ENCODE measurements at places on chromosomes 12 and 14.

DNA sequence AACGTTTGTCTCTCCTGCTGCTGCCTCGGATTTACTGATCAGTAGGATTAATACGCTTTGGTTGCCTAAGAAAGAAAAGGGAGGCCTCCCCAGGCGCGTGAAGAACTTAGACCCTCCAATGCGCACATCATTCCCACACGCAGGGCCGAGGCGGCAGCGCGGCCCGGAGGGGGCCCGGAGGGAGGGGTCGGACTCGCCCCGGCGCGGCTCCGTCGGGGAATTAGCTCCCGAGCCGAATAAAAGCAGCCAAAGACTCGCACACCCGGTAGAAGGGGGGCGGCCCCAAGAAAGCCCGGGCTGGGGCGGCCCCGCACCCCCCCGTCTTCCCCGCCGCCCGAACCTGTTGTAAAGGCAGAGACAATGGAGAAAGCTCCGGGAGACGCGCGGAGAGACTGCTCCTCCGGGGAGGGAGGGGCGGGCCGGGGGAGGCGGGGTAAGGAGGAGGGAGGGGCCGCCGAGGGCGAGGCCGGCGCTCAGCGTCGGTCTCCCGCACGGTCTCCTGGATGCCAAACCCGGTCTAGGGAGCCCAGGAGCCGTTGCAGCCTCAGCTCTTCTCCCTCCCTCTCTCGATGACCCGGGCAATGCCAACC lies at the start of gene NELL2:
TSS of gene NELL2 (minus strand) at position 362 of the 590 bp plus-strand sequence. CDS start 446 bp downstream, outside the sequence.
- no peak for DNase-seq

GRCh38 chr12:102958830-102959176 lies 1.3 kb downstream of the ASCL1 start:
- DNase-seq, result no peak

DNA sequence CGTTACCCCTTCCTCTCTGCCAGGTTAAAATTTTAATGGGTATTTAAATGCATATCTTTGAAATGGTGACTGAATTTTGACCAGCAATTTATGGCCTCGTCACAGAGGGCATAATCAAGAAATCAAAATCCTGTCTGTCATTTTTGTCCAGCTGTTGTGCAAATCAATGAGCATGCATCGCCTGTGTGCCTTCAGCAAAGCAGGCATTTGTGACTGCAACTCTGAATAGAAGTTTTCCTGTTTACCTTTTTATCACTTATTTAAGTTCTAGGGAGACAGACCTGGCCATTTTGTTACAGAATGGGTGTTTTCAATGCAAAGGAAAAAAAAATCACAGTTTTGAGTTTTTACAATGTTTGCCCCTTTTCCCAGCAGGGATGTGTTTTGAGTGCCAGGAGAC lies 107.4 kb downstream of the PPM1A start:
- DNase-seq, result no peak

GRCh38 chr12:67269633-67270573 lies 745 bp downstream of the CAND1 start:
- DNase-seq, result peak; percentile 80

DNA sequence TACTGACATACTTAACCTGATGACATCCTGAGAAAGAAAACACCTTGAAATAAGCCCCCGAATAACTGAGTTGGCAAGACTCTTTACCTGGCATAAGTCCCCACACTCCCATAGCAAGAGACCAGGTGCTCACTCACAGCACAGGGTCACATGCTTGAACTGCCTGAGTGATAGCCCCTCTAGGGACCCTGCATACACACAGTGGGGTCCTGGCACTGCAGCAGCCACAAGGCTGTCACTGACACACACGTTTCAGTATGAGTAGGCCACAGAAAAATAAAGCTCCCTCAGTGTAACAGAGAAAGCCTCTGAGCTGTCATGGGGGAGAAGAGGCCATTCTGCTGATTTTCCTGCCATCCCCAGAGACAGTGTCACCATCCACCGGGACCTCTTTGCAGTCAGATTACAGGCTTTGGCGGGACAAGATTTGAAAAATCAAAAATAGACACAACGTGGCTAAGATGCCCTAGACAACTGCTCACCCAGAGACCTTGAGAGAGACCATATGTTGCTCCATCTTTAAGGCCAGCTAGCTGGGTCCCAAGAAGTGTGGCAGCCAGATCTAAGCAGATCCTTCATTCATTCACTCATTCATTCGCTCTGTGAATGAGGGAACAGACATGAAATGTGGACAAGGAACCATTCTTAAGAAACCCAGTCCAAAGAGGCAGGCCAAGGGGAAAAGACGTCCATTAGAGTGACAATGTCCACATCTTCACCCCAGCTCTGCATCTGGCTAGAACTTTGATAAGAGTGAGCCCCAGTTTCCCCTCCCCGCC lies 1.6 kb downstream of the SCARB1 start:
- DNase-seq, result no peak

DNA sequence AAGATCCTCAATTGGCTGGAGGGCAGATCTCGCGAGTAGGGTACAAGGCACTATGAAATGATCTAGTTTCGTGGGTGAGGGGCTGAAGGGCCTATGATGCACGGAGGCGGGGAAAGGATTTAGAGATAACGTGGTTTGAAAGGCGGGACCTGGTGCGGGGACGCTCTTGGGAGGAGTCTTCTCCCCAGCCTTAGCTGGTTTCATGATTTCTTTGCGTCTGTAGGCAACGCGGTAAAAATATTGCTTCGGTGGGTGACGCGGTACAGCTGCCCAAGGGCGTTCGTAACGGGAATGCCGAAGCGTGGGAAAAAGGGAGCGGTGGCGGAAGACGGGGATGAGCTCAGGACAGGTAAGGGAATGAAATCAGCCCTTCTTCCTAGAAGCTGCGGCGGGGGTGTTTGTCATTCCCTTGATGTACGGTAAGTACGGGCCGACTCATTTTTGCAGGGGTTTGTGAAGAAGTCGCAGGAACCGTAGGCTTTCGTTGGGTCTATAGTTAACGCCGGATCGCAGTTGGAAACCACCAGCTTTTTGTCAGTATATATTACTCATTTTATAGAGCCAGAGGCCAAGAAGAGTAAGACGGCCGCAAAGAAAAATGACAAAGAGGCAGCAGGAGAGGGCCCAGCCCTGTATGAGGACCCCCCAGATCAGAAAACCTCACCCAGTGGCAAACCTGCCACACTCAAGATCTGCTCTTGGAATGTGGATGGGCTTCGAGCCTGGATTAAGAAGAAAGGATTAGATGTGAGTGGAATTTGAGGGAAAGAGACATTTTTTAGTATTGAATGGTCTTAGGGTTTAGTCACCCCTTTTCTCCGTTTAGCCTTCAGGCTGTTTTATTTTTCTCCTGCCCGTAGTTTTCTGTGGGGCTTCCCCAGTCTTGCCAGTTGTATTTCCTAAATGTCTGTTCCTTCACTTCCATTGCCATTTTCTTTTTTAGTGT lies 602 bp downstream of the APEX1 start:
- DNase-seq, result no peak

GRCh38 chr14:82230748-82231147 lies 697.1 kb upstream of the SEL1L start:
- no peak for DNase-seq

GRCh38 chr14:104724407-104724980 lies 465 bp downstream of the ADSS1 start:
- DNase-seq, result no peak

GRCh38 chr14:55771242-55771981 lies 191.4 kb downstream of the KTN1 start:
- DNase-seq, result no peak

DNA sequence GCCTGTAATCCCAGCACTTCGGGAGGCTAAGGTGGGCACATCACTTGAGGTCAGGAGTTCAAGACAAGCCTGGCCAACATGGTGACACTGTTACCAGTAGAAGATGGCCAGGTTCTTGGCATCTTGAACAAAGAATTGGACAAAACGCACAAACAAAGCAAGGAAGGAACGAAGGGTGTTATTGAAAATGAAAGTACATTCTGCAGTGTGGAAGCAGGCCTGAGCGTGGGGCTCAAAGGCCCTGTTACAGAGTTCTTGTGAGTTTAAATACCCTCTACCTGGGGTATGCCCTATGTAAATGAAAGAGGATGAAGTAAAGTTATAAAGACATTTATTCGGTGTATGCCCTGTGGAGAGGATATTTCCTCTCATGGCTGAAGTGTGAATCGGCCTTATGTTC lies 20.8 kb upstream of the CDK17 start:
- no peak for DNase-seq

DNA sequence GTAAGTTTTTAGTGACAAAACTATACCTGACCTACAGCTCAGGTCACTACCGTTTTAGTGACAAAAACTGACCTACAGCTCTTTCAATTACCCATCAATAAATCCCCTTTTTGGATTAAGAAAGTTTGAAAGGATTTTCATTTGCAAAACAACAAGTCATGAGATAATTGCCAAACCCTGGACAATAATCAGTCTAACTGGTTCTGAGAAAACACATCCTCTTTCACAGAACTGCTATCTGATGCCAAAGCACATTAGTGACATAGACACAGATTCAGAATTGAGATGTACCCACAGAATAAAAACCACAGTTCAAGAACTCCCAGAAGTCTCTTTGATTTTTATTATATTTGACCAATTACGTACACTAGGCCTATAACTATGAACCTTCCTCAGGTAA lies 126.0 kb upstream of the COCH start:
- DNase-seq, result no peak

DNA sequence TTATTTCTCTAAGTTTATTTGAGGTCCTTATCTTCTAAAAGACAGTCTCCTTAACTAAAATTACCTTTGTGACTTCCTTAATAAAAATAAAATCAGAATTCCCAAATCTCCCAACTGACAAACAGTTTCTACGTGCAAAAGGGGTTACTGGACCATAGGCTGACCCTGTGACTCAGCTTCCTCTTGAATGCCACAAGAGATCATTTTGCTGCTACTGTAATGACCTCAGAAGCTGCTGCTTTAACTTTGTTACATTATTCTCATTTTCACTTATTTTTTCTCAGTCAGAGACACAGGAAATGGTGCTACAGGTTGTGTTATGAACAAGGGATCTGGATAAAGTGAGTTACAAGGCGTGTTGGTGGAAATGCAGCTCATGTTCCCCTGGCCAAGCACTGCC lies 132.2 kb upstream of the TMTC2 start:
- DNase-seq, result no peak

GRCh38 chr14:65981192-65981843 lies 504.9 kb upstream of the CCDC196 start:
- no peak for DNase-seq

DNA sequence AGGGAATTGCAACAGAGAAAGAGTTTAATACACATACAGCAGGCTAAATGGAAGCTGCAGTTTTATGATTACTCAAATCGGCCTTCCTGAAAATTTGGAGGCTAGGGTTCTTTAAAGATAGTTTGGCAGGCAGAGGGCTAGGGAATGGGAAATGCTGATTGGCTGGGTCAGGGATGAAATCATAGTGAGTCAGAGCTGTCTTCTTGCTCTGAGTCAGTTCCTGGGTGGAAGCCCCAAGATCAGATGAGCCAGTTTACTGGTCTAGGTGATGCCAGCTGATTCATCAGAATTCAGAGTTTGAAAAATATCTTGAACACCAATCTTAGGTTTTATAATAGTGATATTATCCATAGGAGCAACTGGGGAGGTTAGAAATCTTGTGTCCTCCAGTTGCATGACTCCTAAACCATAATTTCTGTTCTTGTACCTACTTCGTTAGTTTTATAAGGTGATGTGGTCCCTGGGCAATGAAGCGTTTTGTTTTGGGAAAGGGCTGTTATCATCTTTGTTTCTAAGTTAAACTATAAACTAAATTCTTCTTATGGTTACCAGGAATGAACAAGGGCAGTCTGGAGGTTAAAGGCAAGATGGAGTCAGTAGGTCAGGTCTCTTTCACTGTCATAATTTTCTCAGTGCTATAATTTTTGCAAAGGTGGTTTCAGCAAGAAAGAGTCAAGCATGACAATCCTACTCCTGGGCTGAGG lies 257.8 kb upstream of the CCDC196 start:
- no peak for DNase-seq

DNA sequence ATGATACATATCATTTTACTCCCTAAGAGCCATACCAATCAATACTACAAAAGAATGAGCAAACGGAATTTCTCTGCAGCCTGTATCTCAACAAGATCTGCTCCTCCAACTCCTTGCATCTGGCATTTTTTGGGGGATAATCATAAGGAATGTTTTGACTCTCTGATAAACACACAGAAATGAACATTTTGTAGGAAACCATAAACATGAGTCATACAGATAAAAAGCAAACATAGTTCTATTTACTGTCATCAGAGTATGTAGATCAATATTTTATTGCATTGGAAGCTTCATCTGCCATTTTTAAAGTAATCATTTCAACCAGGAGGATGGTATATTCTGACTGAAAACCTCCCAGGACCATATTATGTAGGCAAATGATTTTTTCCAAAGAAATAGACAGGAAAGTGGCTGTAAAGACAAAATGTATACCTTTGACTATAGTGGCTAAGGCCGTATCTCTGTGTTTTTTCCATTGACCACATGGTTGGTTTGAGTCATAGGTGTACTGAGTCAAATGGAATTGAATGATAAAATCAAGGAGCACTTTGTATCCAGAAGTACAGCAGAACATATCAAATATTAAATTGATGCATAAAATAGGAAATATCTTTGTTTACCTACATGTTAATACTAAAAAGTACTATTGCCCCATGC lies 32.4 kb upstream of the CD69 start:
- no peak for DNase-seq

DNA sequence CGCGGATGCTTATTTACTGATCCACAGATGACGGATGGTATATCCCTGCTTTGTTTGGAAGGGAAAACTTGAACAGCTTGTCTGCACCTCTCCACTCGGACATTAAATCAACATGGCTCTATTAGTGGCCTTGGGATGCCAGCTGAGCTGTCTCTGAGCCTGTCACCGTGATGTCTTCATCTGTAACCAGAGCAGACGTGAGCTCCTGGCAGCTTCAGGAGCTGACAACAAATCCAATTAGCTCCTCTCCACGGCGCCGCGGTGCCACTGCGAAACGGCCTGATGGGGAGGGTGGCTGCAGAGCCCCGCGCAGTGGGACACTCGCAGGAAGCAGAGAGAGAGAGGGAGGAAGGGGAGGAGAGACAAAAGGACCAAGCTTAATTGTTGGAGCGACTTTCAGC lies 112.3 kb downstream of the PAPOLA start:
- no peak for DNase-seq

DNA sequence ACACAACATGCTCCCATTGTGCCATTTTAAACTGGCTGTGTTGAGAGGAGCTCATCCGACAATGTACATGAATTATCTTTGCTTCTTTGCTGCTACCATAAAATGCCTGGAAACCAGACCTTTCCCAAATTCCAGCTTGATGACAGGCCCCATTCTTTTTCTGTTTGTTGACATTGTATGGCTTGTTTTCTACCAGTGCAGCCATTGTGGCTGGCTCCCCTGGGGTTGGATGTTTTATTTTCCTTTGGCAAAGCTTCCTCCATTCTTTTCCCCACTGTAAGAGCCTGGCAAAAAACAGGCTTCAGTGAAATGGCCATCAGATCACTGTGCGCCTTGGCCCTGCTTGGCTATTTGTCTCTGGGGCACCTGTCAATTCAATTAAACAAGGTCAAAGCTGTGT lies 532.5 kb downstream of the VRK1 start:
- DNase-seq, result no peak

DNA sequence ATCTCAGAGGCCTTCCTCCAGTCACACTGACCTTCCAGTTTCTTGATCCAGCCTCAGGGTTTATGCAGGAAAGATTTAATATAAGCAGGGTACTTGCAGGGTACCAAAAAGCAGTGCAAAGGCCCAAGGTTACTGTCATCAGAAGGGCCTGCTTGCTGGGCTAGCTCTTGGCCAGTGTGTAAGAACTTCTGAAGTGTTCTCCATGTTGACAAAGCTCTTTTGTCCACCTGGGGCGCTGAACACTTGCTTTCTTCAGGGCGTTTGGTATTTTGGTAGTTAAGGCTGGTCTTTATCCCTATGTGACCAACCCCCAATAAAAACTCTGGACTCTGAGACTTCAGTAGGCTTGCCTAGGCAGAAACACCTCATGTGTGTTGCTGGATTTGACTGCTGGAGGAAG lies 69.7 kb downstream of the ZC3H14 start:
- DNase-seq, result no peak

Measured in coronary artery (tissue), 2 donors.